SK-N-SH treated with all-trans-retinoic acid at 6 μM for 48 hours (cell line): ENCODE measurements at places on chromosomes 7 and 10.

DNA sequence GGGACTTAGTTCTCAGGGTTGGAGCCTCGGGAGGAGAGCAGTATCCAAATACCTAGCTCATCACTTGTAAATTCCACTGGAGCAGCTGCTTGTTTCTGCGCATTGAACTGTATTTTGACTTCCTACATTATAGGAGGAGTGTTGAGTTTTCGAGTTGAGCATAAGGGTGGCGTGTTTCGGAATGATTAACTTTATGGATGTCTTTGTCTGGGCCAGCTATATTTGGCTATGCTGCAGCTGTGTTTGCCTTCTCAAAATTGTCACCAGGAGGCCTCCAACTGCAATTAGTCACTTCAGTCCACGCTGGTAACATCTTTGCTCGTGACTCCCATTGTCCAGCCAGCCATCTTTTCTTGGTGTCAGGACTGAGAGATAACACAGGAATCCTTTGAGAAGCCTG, 9.1 kb downstream of the CELF2 start:
- ATAC-seq: no peak

DNA sequence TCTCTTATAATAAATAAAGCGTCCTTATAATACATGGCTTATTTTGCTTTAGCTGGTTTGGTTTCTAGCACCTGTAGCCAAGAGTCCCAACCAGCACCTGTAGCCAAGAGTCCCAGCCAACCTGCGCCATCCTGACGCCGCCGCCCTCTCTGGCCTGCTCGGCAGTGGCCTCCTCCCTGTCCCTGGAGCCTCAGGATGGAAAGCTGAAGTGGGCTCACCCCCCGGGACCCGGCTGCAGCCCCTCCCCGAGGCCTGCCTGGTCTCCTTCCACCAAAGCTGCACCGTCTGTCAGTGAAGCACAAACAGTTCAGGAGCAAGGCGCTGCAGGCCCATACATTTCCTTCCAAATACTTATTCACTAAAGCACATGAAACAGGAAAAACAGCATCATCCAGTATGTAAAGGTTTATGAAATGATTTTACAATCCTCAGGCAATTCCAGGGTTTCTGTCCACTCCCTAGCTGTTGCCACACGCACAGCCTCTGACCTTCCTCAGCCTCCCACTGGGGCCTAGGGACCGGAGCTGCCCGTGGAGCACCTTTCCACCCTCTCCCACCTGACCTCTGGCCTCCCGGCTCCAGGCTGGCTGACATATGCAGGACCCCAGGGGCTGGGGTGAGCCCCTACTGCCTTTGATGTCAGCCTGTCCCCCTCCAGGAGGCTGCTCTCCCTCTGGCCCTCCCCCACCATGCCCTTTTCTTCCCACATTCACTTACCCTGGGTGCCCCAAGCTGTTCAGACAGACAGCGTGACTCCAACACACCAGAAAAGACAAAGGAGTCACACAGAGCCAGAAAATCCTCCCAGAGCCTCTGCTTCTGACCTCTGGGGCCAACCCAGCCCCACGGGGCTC, 149.6 kb upstream of the PPP2R2D start:
- no peak for ATAC-seq

DNA sequence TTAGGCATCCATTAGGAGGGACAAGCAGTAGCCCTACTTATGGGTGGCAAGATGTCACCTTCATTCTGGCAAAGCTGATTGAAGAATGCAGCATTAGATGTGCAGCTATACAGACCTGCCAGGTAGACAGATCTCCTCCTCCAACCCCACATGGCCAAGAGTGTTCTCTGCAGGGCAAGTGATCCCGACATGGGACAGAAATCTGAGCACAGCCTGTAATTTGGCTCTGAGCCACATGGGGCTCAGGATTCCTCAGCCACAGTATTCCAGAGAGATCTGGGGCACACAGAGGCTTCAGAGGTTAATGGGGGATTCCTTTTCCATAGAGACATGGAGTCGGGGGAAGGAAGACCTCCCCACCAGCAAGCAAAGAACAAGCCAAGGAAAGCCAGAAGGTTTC, 58.7 kb upstream of the GDF10 start:
- no peak for ATAC-seq

GRCh38 chr10:73922864-73923133, 11.9 kb downstream of the PLAU start:
- ATAC-seq: no peak

DNA sequence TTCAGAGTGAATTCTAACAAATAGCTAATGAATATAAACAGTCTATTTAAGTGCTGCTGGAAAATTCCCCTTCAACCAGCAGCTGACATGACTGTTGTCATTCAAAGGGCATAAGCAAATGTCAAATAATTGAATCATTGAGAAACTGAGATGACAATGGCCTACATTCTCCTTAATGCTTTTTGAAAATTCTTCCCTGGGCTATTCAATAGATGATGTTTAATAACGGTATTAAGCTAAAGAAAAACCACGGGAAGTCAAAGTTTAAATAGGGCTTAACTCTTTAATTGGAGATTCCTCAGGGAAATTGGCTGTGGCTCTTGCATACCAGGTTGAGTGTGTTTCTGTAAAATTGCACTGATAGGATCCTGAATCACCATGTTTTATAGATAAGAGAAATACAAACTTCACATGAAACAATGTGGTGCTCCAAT, 77.0 kb downstream of the ARL4A start:
- ATAC-seq: no peak

- ATAC-seq: no peak
Measured at GRCh38 chr10:127497685-127498084, 51.4 kb upstream of the NPS start.

- ATAC-seq: no peak
Measured at GRCh38 chr10:33071857-33072256, 113.8 kb upstream of the ITGB1 start.

DNA sequence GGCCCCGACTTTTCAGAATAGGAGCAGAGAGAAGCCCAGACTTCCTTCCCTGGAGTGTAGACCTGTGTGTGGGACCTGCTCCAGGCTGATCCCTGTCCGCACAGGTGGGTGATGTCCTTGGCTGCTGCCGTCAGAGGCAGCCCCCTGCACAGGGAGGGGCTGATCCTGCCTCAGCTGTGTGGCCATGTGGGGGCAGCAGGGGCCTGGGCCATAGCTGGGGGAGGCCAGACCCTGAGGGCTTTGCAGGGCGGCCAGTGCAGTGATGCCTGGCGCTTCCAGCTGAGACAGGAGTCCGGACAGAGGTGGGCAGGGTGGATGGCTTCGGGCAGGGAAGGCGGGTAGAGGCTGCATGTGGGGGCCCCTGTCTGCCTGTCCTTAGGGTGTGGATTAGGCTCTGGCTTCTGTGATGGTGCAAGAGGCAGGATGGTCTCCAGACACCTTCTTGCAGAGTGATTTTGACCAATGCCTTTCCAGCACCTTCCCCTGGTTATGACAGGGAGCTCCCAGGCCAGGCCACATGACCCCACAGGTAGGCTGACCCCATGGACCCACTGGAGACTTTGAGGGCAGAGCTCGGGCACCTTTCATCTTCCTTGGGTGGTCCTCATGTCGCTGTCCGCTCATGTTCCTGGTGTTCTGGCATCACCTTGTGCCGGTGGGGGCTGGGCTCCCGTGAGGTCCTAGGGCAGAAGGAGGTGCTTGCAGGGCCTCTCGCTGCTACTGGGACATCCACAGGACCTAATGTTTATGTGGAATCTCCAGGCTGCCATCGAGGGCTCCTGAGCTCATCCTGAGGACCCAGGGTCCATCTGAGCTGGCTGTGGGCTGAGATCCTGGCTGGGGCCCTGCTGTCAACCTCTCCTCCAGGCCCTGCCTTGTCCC, 141.5 kb downstream of the ADCY1 start:
- ATAC-seq: no peak

- no peak for ATAC-seq
Measured at GRCh38 chr7:131664570-131664969, 108.1 kb upstream of the PODXL start.
